Nephron progenitor cell (in vitro differentiated cells): ENCODE measurements at places on chromosomes 12 and 14.

GRCh38 chr12:68163560-68164081, 4.1 kb upstream of the IFNG start:
- no peak for DNase-seq

- peak; percentile 39 for DNase-seq
Observed at GRCh38 chr12:102917026-102917787, at the start of gene PAH. TSS of gene PAH (minus strand) at chr12:102917244. CDS start at chr12:102917130, 114 bp downstream.

DNA sequence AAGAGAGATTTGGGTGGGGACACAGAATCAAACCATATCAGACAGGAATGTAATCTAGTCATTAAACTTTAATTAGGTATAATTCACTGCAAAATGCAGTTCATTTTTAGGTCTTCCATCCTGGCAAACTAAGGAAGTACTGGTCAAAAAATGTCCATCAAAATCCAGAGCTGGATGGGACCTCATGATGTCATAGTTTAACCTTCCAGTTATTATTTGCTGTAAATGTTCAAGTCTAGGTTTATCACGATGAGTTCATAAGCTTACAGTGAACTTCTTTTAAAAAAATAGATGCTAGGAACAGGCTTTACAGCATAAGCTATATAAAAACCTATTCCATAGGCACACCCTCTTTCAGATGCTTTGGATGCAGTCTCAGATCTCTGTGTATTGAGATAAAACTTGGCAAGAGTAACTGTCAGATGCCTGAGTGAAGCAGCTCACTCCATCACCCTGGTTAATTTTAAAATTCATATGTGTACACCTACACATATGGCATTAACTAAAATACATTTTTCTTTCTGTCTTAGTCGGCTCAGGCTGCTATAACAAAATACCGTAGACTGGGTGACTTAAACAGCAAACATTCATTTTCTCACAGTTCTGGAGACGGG, 7.9 kb downstream of the SSPN start:
- no peak for DNase-seq

DNA sequence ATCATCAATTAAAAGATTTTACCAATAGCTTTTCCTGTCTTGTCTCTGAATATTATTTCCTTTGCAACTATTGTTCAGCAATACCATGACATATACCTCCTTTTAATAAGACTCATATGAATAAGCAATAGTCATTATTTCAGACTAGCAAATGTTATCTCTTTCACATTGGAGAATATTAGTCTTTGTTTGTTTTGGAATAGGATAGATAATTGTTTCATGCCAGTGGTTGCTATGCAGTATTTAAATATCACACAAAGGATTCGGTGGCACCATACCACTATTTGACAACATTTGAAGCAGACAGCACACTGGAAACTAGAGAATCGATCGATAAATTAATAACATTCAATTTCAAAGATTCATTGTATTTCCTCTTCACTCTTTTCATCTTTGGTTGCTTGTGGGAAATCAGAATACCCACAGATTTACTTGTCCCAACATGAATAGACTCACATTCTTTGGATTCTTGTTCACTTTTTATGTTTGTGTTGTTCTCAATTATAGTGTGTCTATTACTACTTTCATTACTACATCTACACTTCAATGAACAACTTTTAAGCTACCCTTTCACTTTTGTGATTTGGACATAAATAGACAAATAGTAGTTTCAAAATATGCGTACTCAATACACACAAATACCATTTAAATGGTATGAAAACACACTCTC, 42.7 kb upstream of the TBPL2 start:
- DNase-seq = no peak

DNA sequence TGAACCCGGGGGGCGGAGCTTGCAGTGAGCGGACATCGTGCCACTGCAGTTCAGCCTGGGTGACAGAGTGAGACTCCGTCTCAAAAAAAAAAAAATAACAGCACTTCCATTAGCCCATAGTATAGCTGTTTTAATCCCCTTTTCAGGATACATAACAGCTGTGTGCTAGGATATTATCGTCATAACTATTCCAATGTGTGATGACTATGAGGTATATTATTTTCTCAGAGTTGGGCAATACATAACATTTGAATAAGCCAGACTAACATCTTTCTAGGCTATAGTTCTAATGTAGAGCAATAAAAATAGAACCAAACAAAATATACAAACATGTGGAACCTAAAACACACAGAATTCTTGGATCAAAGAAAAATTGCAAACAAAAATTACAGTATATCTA, 57.1 kb downstream of the MARK3 start:
- DNase-seq = no peak

GRCh38 chr14:93987376-93987775, 9.7 kb upstream of the CCDC197 start:
- DNase-seq = no peak

DNA sequence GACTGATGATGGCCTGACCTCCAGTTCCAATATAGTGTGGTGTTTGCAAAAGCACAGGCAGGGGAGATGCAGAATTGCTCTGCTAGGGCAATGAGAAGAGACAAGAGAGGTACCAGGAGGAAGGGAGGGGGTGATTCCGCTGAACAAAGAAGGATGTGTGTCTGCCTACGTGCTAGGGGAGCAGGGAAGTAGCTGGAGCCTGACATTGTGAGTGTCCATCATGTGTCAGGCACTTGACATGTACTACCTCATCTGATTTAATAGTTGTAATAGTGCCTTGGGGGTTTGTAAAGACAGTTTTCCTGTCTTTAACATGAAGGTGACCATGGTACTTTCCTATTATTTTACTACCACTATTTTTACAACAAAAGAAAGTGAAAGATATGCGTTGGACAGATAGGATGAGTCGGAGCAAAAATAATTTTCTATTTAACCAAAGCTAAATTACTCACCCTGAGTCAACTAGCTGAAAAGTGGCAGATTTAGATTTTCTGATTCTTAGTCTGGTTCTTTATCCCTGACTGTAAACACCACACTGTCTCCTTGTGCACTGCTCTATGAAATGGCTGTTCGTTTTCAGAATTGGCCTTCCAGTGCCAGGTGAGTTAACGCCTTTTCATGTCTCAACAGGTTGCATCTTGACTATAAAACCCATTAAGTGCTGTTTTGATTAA, 33.7 kb upstream of the TEAD4 start:
- DNase-seq = no peak

DNA sequence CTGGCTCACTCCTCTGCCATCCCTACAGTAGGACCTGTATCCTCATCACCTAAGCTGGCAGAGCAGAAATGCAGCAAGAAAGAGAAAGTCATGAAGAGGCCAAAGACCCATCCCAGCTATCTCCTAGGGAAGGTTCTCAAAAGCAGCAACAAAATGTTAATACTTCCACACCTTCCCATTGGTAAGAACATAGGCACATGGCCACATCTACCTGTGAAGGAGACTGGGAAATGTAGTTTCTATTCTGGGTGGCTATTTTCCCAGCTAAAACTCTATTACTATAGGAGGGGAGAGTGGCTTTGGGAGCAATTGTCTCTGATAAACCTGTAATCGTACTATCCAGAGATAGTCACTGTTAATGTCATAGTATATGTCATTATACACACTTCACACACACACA, 13.7 kb upstream of the EIF2B2 start:
- no peak for DNase-seq

- DNase-seq = no peak
Observed at GRCh38 chr14:70755655-70756054, 53.7 kb downstream of the MAP3K9 start.

DNA sequence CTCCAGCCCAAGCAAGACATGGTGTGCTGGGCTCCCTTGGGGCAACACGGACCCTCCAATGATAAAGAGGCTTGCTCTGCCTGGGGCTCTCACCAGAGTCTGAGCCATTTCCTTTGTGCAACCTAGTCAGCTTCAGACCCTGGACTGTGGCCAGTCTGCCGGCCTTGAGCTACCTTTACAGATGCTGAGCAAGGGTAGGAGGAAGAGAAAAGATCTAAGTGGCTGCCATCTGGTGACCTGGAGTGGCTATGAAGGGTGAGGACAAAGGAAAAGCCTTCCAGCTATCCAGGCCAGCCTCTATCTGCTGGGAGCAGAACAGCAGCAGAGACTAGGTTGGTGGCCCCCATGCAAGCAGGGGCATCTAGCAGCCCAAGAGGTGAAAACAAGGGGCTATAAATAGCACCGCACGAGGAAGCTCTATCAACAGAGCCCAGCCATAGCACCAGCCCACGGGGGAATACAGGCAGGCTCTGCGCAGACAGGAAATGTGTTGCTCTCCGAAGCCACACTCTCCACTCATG, 230.1 kb downstream of the FOXN3 start:
- DNase-seq = no peak

DNA sequence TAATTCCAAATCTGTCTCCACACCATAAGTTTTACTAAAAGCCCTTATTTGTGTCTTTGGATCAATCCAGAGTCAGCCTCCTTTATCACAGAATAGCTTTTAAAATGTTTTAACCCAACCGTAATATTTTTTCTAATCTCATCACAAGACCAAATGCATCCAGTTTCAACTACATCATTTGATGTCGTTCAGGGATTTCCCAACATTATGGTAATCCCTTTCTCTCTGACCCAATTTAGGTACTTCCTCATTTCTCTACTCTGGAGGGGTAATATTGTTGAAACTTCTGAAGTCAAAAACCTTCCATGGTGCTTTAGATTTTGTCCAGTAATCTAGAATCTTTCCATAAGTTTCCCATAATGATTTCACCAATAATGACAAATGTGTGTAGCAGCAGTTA, 596.8 kb downstream of the SOX5 start:
- DNase-seq = no peak

DNA sequence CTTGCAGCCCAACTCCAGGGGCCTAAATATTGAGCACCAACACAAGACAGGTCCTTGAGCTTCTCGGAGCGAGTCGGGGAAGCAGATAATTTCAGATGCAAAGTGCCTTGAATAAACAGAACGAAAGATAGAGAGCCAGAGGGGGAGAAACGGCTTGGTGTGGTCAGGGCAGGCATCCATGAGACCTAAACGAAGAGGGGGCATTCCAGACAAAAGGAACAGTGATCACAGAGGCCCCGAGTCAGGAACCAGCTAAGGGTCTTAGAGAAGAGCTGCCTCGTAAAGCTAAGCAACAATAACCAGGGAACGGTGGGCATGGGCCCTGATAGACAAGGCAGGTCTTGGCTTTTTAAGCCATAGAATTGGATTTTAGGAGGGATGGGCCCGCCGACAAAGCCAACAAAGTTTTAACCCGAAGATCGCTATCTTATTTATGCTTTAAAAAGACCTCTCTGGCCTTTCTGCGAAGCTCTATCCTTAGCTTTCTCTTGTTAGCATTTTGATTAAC, 421 bp upstream of the ACADS start:
- DNase-seq = no peak

GRCh38 chr12:26489908-26490307, 294.5 kb downstream of the SSPN start:
- no peak for DNase-seq

GRCh38 chr14:57656853-57657252, 163.2 kb upstream of the CCDC198 start:
- DNase-seq = no peak

- DNase-seq = no peak
Observed at GRCh38 chr14:42480255-42480654, 873.6 kb downstream of the LRFN5 start.

DNA sequence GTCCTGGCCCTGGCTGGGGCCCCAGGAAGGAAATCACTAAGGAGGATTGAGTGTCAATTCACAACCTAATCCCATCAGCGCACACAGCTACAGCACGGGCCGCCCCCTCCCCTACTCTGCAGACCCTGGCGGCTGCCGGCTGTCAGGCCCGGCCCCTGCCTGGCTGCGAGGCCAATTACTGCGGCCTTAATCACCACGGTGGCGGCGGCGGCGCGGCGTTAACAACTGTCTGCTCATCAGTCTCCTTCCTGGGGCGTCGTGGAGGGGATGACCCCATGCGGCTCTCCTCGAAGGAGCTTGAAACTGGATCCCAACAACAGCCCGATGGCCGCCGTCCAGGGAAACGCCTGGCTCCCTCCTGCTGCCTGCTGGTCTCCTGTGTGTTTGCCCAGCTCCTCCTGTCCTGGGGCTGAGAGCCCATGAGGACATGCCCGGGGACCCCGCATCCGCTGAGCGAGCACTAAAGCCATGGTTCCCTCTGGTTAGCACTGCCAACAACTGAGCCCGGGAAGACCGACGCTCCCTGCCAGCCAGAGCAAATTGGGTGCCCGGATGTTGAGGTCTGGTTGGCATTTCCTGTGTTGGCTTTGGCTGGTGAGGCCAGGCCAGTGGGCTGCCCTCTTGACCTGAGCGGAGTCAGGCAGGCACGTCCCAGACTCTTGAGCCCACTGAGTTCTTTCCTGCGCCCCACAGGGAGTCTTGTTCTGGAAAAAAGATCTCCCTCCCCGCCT, 21.8 kb upstream of the EIF2B2 start:
- peak; percentile 73 for DNase-seq

DNA sequence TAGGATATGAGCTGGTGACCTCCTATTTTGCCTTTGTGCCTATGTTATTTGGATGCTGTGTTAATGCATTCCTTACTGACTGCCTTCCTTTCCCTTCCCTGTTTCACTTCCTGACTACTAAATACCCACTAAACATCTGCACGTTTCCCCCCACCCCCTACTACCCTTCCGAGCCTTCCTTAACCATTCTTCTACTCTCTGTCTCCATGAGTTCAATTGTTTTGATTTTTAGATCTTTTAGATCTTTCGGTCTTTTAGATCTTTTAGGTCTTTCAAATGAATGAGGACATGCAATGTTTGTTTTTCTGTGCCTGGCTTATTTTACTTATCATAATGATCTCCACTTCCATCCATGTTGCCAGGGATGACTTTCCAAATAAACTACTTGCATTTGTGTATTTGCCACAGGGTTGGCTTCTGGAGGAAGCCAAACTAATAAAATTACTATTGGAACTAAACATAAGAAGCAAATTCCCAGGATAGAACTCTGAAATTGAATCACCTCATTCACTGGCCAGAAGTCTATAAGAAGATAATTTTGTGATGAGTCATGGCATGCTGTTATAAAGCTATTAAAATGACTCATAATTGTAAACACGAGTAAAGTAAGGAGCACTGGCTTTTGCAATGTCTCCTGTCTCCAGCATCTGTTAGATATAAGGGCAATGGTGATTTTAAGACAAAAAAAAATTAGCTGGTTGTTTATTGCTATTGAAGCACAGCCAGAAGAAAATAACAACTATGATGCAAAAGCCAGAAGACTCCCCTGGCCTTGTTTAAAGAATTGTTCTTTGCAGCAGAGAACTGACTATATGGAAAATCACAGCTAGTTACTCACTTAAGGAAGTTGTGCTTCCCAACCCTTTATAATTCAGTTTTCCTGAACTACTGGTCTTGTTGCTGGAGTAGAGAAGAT, 586.3 kb downstream of the LRFN5 start:
- DNase-seq = no peak

GRCh38 chr12:1466481-1467154, 127.8 kb downstream of the FBXL14 start:
- DNase-seq = no peak

DNA sequence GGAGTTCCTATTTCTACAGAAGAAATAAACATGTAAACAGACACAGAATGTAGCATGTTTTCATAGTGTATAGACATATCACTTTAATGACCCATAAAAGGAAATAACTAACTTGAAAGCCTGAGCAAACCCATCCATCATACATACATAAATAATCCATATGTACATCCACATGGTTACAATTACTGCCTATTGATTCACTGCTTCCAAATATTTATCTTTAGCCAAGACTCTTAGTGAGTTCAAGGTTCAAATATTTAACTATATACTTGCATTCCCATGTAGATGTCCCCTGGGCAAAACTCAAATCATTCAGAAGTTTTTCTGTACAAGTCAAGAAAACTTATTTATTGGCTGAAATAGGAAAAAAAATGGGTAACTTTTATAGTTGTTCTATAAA, 95.4 kb downstream of the CCER1 start:
- no peak for DNase-seq

- no peak for DNase-seq
Observed at GRCh38 chr14:88209273-88209672, 113.8 kb downstream of the KCNK10 start.

- DNase-seq = peak; percentile 32
Observed at GRCh38 chr14:55556929-55557623, 22.9 kb upstream of the KTN1 start.
